PC-9 (cell line): ENCODE measurements at places on chromosomes 5 and 9. TPM values are rescaled to one million over a fixed set of nuclear protein-coding genes. Genes with fewer than 3 reads are reported as not detected.

Gene NXNL2
- total RNA-seq, result 5.5 and 8.7 TPM in 2 replicates

- no peak for DNase-seq
Measured at GRCh38 chr9:116942593-116943061, 255.5 kb downstream of the TRIM32 start.

- DNase-seq, result peak; percentile 29
Measured at GRCh38 chr5:157603333-157604190, 28.0 kb upstream of the ADAM19 start.

DNA sequence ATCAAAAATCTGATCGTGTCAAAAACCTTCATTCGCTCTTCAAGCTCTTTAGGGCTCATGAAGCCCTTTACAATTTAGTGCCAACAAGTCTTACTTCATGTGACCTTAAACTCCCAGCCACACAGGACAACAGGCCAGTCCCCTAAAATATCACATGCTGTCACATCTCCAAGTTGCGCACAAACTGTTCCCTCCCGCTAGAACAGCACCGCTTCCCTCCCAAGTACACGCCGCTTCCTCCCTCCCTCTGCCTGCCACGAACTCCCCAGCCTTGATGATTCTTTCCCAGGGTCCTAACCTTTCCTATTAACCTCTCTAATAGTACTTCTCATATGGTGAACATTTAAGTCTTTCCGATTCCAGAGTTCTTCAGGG, 91.2 kb downstream of the TLE1 start:
- no peak for DNase-seq

DNA sequence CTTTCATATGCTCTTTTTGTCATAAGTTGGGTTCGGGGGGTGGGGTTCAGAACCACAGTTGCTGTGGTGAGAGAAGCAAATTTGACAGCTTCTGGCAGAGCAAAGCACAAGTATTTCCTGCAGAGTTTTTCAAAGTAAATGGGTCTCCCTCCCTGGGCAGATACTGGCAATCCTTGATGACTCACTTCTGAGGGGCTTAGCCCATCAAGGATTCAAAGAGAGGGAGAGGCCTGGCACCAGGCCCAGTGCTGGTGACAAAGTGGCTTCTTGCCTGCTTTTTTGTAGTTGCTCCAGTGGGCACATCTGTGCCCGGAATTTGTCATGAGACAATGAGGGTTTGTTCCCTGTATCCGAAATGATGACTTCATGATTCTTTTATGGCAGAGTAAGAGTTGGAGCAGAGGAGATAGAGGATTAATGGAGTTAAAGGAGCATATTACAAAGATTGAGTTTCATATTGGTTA, 46.6 kb upstream of the TNC start:
- peak; percentile 84 for DNase-seq
